ENCODE measurements at places on chromosomes 6 and 20.

GRCh38 chr6:82072751-82073150 lies 174.8 kb downstream of the IBTK start:
- no peak for DNase-seq

DNA sequence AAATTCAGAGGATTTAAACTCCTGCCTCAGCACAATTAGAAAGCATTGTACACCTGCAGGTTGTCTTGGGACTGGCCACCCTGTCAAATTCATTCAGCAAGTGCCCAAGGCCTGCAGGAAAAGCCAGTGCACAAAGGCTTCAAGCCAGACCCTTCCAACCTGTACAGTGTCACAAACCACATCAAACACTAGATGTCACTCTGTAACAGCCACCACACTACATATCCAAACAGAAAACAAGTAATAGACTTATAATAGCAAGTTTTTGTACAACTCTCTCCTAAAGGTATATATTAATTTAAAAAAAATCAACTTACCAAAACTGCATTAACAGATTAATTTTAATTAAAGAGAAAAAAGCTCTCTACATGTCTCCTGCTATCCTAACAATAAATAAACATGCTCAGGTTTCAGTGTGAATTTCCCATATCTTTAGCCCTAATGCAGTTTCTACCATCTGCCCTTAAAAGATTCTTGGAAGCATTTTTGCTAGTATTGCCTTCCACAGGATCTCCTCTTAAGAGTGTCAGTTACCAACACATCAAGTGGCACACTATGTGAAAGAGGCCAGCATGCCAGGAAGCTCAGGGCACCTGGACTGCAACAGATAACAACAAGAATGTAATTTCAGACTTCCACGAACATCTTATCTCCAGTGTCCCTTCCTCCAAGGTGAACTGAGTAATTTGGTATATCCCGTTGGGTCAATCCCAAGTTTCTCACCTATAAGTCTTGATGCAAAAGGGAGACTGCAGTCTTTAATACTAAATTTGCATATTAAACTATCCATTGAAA lies 47.5 kb downstream of the RALGAPA2 start:
- peak; percentile 3 for DNase-seq

DNA sequence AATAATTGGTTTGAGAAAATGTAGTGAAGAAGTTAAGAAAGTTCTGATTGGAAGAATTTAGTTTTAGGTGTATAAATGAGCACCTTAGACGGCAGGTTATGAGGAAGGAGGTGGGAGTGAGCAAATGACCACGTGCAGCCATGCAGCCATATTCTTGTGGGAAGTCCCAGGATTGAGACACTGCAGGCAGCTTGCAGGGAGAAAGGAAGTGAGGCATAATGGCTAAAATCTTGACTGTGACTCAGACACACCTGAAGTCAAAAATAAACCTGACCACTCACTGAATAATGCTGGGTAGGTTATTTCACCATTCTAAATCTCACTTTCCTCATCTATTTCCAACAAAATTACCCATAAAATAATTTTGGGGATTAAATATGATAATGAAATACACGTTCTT lies 16.6 kb downstream of the DSE start:
- DNase-seq = no peak

- peak; percentile 0 for DNase-seq
Measured at GRCh38 chr20:21521596-21522480, 8.0 kb upstream of the NKX2-2 start.

DNA sequence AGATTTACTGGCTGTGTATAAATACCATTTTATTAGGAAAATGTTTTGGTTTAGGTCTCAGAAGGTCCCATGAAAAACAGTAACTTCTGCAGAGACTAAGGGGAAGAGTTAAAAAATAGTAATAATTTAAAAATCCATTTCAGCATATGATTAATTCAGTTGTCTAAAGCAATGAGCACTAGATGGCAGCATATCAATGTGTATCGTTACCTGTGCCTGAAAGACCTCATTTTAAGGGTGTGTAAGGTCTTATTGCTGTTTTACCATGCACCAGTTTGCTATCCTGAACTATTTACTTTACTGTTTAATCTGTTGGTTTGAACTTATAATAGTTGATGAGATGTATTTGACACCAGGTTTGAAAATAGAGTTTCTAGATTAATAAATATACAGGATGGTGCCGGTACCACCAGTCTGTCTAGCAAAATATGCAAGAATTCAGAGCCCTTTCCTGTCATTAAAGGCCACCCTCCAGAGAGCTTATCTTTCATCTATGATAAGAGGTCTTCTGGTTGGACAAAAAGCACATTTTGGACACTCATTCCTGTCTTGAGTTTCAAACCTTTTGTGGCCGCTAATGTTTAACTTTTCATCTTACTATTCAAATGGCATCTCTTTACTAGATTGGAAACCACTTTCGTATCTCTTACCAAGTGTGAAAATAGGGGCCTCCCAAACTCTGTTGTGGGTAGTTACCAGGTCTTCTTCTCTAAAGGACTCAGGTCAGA lies 8.9 kb upstream of the AHI1 start:
- DNase-seq = no peak

DNA sequence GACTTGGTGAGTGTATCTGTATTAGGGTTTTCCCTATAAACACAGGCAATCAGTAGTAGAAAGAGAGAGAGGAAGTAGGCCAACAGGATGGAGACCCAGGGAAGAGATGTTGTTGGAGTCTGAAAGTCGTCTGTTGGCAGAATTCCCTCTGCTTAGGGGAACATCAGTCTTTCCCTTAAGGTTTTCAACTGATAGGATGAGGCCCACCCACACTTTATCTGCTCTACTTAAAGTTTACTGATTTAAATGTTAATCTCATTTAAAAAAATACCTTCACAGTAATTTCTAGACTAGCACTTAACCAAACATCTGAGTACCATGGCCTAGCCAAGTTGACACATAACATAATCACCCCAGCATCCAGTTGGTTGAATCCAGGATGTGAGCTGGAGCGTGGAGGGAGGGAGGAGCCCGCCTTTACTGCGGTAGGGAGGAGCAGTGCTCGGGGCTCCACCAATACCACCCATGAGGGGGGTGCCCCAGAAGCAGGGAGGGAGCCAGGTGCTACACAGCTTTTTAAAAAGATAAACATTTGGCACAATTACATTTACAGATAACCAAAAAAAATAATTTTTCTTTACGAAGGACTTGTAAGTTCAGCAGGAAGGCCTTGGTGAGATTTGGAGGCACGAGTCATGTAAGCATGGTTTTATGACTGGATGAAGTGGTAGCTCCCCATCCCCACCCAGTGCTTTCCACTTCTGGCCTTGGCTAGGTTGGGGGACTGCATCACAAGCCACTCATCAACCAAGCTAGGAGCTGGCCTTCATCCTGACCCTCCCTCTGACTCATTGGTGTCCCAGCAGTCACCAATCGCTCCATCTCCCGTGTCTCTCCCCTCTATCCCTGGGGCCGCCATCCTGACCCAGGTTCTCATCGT lies 18.4 kb upstream of the SNX9 start:
- no peak for DNase-seq

GRCh38 chr6:13761361-13762036 lies 49.9 kb upstream of the RANBP9 start:
- no peak for DNase-seq

DNA sequence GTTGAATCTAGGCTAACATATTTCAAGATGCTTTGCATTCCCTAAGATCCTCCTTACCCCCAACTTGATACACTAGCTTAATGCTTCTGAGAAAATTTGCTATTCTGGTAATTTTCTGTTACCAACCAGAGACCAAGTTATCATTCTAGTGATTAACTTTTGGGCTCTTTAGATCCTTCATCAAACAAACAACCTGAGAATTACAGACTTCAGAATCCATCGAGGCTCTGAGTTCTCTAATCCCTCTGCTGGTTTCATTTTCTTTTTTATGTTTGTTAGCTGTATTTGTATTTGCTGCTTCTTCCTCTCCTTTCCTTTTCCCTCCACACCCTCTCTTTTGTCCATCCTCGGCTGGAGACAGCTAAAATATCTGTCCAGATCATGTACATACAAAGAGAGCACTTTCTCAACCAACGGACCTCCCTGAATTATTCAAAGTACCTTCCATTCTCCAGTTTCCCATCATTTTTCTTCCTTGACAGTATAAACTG lies 98.7 kb upstream of the RIPOR2 start:
- DNase-seq = no peak

- no peak for DNase-seq
Measured at GRCh38 chr6:10401632-10402223, 13.1 kb downstream of the TFAP2A start.

DNA sequence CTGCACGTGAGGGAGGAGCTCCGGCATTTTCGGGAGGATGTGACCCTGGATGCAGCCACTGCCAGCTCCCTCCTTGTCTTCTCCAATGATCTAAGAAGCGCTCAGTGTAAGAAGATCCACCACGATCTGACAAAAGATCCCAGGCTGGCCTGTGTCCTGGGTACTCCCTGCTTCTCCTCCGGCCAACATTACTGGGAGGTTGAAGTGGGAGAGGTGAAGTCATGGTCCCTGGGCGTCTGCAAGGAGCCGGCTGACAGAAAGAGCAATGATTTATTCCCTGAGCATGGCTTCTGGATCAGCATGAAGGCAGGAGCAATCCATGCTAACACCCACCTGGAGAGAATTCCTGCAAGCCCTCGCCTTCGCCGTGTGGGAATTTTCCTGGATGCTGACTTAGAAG lies 2.8 kb downstream of the RFPL4B start:
- DNase-seq = no peak

DNA sequence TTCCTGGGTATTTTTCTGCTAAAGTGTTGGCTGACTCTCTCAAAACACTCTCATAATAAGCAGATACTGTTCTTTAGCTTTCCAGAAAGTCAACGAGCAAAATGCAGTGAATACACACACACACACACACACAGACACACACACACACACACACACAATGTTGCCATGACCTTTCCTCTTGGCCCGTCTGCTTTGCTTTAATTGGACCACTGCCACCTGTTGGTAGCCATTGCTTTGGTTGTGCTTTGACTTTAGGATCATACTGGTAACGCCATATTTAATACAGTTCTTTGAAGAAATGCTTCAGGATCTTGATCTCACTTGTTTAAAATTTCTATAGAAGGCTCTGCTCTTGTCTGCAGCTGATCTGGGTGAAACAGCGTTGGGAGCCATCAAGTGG lies 4.4 kb downstream of the FIG4 start:
- no peak for DNase-seq

DNA sequence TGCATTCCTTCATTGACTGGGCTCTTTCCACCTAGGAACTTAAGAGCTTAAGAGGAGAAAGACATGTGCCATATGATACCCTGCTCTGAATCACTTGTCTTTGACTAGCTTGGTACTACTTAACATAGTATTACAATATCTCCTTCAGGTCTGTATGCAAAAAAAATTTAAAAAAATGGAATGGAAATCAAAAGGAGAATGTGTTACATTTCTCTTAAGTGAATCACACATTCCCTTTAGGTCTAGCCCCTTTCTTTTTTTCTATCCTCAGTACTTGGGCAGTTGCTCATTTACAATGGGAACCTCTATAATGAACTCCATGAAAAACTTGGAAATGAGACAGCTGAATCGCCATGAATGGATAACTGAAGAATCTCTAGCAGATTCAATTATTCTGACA lies 53.8 kb downstream of the SLC35F1 start:
- no peak for DNase-seq

GRCh38 chr6:44143731-44144130 lies 14.9 kb upstream of the CAPN11 start:
- no peak for DNase-seq

DNA sequence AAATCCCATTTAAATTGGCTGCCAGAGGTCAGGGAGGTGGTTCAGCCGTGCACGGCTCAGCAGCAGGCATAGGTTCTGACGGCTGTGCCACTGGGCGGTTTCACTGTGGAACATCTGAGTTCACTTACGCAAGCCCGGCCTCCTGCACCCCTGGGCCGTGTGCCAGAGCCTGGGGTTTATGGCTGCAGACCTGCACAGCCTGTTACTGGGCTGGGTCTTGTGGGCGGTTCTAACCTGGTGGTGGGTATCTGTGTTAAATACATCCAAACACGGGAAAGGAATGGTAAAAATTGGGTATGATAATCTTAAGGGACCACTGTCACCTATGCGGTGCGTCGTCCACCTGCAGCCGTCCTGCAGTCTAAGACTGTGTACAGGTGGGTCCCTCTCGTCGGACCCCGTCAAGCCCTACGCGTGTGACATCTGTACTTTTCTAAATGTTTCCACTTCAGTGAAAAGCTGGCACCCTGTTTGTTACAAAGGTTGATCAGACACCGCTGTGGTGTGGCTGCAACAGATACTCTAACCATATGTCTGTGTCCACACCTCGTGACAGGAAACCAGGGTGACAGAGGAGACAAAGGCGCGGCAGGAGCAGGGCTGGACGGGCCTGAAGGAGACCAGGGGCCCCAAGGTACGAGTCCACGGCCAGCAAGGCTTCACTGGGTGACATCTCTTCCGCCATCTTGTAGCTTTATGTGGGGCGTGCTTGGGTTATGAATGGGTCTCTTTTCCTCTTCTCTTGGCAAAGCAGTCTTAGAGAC lies 21.5 kb downstream of the COL9A3 start:
- no peak for DNase-seq

DNA sequence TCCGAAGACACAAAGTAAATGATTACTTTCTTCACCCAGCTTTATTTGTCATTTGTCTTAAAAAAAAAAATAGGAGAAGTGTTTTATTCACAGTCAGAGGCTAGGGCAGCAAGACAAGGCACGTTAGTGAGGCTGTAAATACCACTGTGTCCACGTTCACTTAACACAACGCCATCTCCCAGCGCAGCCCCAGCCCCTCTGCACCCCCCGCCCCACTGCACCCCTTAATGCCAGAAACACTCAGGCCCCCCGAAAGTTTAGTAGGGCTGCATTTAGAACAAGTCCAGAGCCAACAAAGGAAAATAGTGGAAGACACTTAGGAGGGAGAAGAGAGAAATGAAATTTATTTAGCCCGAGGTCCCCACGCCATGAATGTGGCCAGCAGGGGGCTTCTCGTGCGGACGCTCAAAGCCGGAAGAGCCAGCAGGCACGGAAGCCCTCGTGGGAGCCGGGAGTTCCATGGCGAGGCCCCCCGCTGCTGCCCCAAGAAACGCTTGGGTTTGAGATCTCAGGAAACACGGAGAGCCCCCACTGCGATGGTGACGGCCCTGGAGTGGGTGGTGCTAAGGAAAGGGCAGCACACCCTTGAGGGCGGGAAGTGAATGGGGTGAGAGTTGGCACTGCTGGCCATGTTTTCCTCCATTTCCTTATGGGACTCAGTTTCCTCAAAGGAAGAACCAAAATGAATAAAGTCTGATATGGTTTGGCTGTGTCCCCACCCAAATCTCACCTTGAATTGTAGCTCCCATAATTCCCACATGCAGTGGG lies 50.2 kb downstream of the IYD start:
- DNase-seq = peak; percentile 18

GRCh38 chr6:20900389-20901160 lies 366.3 kb downstream of the CDKAL1 start:
- DNase-seq = no peak

DNA sequence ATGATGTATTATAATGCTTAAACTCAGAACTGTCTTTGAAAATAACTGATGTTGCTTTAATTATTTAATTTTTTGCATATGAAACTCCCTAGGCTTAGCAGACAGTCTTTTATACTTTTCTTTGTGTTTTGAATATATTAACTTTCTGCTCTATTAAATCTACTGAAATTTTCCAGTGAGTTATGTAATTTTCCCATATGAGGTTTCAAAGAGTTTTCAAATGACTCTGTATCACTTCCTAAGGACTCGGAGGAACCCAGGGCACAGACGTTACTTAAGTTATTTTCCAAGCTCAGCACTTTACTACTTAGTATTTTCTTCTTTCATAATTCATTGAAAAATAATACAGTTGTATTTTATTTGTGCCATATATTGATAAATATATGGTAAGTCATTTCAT lies 122.6 kb downstream of the HS3ST5 start:
- DNase-seq = no peak
